Activated naive CD4-positive, alpha-beta T cell treated with anti-CD3 and anti-CD28 coated beads, Interleukin-2, amount 10 ng/mL, durations not matched to agents 5 hours and 36 hours (primary cell): ENCODE measurements at places on chromosomes 5 and 9. TPM values are rescaled to one million over a fixed set of nuclear protein-coding genes. Genes with fewer than 3 reads are reported as not detected.

Gene ZNF483
- 2.8 TPM for total RNA-seq

Gene GHR
- not detected for total RNA-seq

Gene NIPAL4
- total RNA-seq: 0.46 TPM

Gene FBP2
- total RNA-seq: not detected

Gene PKD2L2
- total RNA-seq: not detected

Gene PCDHA1
- not detected for total RNA-seq

Gene F2RL1
- total RNA-seq: 1.7 TPM

Gene SH2D3C
- 70.4 TPM for total RNA-seq

Gene PCDHA9
- total RNA-seq: not detected

Gene PTGS1
- not detected for total RNA-seq

Gene LPCAT1
- 47.4 TPM for total RNA-seq

Gene ALDH1A1
- not detected for total RNA-seq

Gene RUSC2
- 2.6 TPM for total RNA-seq

Gene CCDC183
- total RNA-seq: 0.76 TPM

Gene RXRA
- 5.1 TPM for total RNA-seq

Gene EQTN
- not detected for total RNA-seq

Gene TIMD4
- 3.0 TPM for total RNA-seq

Gene FGF1
- not detected for total RNA-seq

Gene NUTM2F
- total RNA-seq: not detected

Gene ANKRD18B
- not detected for total RNA-seq

Gene CCL27
- not detected for total RNA-seq

Gene CDH9
- total RNA-seq: not detected

Gene PCDHA7
- total RNA-seq: not detected

Gene ROR2
- total RNA-seq: 0.07 TPM

Gene PAEP
- total RNA-seq: not detected

Gene TTC23L
- not detected for total RNA-seq

Gene SLC4A9
- total RNA-seq: 0.72 TPM

Gene CCL21
- not detected for total RNA-seq

Gene LECT2
- not detected for total RNA-seq

Gene PTPN3
- total RNA-seq: not detected

Gene FOXI1
- not detected for total RNA-seq

Gene ANKRD33B
- 3.8 TPM for total RNA-seq

Gene SLCO4C1
- 0.31 TPM for total RNA-seq

Gene CYSTM1
- 12.5 TPM for total RNA-seq

Gene IFNA13
- total RNA-seq: not detected

Gene TLE4
- 39.5 TPM for total RNA-seq

Gene CAMK4
- total RNA-seq: 131 TPM

Gene ADRB2
- 0.83 TPM for total RNA-seq
